PC-9 (cell line): ENCODE measurements at places on chromosomes 6 and 20.

- no peak for DNase-seq
Measured at GRCh38 chr20:11783102-11783850, 134.4 kb upstream of the BTBD3 start.

DNA sequence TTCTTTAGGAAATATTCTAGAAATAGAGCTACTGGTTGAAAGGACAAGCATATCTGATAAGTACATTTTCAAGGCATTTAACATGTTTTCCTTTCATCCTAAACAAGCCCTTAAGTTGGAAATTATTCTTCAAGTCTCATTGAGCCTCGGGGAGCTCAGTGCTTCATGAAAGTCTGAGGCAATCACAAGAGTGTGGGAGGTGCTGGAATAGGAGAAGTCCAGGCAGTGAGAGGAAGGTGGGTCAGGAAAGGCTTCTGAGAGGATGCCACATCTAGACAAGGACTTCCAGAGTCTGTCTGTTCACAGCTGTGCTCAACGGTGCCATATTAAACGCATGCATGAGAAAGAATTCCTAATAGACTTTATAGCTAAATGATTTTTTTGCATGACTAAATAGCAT, 69.8 kb downstream of the CD83 start:
- DNase-seq: no peak

- DNase-seq: no peak
Measured at GRCh38 chr6:136859430-136859829, 37.0 kb downstream of the PEX7 start.

DNA sequence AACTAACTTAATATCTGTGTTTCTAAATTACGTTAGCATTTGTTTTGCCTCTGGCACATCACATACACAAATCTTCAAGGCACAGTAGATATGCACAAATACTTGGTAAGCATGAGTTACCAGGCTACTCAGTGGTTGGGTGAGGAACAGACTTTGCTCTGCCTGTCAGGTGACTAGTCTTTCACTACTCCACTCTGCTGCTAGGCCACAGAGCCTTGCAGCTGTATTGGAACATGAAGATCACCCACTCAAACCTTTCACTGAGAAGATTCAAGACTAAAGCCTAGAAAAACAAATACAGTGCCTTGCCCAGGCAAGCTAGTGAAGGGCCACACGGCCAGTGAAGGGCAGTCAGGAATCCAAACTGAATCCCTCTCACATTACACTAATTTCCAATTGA, 47.0 kb downstream of the DTNBP1 start:
- DNase-seq: no peak

- DNase-seq: peak; percentile 3
Measured at GRCh38 chr6:125722886-125723285, 26.5 kb upstream of the HEY2 start.

DNA sequence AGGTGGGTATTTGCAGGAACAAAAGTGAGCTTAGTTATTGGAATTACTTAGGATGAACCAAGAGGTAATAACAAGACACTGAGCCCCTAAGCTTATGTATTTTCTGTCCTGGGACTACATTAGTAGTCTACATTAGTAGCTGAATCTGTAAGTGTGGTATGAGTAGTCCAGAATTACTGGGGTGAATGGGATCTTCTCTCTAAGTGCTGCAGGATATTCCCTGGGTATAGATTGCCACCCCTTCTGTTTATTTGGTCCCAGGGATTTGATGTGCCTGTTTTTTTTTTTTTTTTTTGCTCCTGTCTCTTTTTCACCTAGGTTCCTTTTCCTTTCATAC, 5.9 kb downstream of the CD2AP start:
- DNase-seq: no peak
